ENCODE measurements at places on chromosomes 1 and 21.
A peak's percentile ranks its signal among the peaks of the same experiment; 100 is the strongest.

DNA sequence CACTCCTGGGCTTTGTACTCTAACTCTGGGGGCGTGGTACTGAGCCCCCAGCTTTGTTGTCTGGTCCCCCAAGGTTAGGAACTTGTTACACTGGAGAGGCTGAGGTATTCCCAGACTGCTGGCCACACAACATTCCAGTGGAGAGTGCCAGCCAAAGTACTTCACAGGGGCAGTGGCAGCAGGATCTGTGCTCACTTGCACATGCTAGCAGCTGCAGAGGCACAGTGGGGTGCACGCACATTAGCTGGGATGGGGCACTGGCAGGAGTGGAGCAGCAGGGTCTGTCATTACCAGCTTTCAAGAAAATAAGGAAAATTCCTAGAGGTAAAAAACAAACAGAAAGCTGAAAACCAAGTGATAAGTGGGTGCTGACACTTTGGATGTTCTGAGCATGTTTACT, 31.0 kb downstream of the ZNF691 start:
- DNase-seq: no peak

DNA sequence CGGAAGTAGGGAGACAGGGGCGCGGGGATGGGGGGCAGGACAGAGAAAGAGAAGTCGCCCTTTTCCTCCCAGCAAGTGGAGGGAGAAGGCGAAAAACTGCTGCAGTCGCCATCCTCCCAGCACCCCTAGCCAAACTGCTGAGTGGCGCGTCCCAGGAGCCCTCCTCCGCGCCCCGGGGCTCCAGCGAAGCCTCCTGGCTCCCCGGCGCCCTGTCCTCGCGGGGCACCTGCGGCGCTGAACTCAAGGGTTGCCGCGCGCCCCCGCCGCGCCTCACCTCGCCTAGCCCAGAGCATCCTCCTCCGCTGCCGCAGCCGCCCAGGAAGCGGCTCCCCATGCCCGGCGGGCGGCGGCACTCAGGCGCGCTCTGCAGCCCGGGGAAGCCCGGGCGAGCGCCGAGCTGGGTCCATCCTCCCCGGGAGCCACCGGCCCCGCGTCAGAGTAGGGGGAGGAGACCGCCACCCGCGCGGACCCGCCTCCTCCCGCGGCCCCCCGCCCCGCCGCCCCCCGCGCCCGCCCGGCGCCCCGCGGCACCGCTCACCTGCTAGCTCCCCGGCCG, at the start of gene DAB1:
Gene DAB1, minus strand, starts transcription at position 405 of the 556 bp plus-strand sequence. CDS start 133,030 bp downstream, outside the sequence.
- DNase-seq: no peak

- DNase-seq: no peak
Measured at GRCh38 chr1:12548973-12549459, 69.0 kb downstream of the DHRS3 start.

- no peak for DNase-seq
Measured at GRCh38 chr1:86445919-86446318, 21.9 kb downstream of the CLCA2 start.

DNA sequence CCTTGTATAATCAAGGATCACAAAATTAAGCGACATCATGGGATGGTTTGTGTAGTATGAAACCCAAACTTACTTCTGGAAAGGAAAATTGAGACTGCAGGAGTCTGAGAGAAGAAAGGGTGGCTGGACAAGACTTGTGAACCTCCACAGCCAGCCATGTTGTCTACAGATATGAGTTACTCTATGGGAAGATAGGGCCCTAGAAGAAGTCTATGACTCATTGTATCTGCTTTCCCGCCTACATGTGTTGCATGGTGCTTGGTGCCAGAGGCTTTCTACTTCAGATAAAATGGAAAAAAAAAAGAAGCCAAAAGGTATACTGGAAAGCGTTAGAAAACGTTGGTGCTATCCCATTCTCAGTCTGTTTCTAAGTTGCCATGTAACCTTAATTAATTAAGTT, 18.7 kb upstream of the OR6N2 start:
- DNase-seq: no peak

DNA sequence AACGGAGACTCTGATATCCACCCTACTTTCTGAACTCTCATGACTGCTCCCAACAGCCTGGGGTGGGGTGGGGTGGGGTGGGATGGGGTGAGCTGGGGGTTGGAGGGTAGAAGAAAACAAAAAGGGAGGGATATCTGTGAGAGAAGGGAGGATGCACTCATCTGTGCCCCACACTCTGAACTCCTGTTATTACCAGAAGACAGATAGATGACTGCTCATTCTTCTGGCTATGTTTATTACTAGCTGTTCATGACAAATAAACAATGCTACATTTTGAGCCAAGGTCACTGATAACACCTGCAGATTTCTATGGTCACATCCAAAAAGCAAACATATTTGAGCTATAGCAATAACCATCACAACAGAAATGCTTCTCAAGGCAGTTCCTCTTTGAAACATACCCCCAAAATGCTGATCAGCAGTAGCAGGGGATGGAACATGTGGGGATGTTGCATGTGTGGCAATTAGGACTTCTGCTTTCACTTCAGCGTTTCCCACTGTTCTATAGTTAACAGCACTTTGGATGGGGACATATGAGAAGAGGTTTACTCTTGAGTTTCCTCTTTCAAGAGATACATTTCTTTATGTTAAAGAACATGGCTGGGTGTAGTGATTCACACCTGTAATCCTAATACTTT, 43.3 kb downstream of the GPR3 start:
- DNase-seq: no peak

DNA sequence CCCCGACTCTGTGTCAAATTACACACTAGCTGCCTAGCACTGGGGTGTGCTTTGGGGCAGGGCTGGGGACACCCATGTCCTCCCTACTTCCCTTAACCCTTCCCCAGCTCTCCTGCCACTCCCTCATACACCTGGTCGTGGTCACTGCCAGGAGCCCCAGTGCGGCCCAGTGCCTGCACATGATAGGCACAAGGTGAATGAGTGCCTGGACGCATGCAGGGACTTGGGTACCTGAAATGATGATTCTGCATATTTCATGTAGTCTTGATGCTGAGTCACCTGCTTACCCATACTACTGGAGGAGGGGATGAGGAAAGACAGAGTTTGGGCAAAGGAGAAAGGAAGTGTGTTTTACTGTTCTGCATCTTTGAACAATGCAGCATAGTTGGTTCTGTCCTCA, 1.5 kb upstream of the VANGL2 start:
- peak; percentile 16 for DNase-seq

- DNase-seq: no peak
Measured at GRCh38 chr21:15441060-15441493, 288.7 kb upstream of the USP25 start.

DNA sequence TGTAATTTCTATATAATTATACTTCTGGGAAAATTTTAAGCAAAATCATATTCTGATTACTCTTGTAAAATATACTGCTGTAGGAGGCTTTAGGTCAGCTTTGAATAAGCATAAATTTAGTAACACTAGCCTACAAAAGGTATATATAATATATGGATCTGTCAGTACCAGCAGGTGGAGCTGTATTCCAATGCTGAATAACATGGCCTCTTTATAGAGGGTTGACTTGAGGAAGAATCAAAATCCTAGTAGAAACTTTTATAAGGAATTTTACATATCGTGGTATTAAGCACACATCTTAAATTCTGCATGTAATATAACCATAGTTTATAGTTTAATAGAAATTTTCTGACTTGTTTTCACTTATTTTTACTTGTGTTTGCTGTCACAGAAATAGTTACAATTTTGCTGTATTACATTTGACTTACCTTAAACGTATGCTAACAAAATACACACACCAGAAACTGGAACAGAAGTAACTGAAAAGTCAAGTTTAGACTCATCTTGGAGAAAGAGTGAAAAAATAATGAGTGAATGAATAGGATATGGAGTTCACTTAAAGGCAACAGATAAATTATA, 79.3 kb downstream of the HMCN1 start:
- peak; percentile 41 for DNase-seq

DNA sequence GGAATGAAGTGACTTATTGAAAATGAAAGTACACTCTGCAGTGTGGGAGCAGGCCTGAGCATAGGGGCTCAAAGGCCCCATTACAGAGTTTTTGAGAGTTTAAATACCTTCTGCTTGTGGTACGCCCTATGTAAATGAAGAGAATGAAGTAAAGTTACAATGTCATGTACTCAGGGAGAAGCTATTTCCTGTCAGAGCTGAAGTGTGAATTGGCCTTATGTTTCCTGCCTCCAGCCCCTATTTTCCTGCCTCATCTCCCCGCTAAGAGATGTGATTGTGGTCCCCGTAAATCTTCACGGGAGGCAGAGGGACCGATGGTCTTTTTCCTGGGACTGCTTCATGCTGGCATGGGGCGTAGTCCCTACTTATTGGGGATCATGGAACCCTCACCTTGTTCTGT, 2.5 kb upstream of the ZNF683 start:
- DNase-seq: no peak

DNA sequence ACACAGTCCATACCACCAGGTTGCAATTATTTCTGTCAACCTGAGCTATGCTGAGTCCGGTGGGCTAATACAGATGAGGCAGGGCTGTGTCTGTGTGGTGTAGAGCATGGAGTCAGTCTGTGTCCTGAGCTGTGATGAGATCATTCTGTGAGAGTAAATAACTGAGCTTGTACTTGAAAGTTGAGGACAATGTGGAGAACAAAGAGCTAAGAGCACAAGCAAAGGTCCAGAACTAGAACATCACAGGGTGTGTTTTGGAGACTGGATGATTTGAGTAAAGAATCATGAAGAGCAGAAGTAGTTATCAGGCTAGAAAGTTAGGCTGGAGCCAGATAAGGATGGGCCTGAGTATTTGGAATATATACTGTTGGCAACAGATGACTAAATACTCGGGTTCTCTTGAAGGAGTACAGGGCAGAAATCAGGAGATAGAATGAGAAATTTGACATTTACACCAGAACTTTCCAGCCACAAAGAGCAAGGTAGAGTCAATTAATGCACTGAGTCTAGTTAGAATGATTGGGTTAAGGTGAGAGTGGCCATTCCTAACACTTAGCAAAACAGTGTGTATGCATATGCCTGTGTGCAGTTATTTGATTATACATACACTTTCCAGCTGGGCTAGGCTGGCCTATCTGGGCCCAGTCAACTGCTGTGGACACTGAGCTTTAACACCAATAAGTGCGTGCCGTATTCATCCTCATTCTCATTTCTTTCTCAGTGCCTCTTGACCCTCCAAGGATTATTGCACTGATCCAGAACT, 48.8 kb downstream of the LEPR start:
- DNase-seq: no peak

DNA sequence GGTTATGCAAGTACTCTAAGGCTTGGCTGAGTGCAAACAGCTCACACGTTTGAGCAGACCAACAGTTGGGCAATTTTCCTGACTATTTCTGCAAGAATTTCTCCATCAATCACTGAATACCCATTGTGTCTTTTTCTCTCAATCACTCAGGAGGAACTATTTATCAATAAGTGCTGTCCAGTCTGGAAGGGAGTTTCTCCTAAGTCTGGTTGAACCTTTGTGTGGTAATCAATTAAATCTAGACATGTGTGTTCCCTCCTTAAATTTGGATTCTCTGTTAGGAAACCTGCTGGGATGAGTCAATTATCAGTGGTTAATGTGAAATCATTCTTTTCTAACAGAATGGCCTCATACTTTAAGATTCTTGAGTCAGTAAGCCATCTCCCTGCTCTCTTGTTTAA, 6.8 kb upstream of the AADACL3 start:
- no peak for DNase-seq
